Activated T-cell treated with anti-CD3 and anti-CD28 coated beads for 48 hours (primary cell): ENCODE measurements at places on chromosomes 4 and X.

DNA sequence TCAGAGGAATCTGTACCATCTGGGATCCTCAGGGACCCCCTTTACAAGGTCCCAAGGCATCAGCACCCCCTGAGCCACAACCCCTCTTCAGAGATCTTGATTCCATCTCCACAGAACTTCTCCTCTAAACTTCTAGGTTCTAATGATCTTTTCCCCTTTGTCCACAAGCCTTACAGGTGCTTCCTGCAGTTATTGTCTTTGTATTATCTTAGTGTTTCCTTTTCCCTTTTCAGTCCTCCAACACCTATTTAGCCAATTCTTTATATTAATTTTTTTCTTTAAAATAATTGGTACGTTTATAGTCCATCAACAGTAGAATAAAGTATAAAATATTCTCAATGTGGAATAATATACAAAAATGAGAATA lies 35.2 kb upstream of the FAM241A start:
- no peak for DNase-seq

GRCh38 chrX:72030431-72030830 lies 101.3 kb downstream of the RTL5 start:
- DNase-seq, result no peak

DNA sequence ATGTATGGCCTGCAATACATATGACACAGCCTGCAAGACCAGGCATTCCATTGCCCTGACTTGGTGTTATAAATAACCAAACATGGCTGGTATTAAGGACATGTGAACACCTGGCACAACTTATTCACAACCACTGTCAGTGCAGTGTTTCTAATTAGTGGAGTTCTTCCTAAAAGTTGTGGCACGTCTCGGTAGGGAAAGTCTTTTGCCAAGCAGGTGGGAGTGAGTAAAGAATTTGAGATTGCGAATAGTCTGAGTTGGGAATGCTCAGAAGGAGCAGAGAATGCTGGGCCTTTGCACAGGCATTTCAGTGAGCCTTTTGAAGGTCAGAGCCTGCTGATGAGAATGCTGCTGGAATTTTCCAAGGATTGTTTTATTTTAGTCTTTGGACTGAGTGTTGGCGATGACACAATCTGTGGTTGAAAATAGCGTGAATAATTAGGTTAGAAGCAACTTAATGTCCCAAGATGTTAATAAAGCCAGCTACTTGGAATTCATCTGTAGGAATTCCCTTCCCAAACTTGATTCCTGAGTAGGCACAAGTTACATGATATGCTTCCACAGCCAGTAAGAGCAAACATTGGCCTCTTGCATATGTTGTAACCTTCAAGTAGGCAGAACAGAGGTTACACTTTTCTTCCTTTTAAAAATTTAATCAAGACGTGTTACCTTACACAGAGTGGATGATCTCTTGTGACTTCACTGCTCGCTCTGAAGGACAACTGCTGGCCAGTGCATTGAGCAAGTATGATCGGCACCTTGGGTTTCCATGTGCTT lies 83.6 kb upstream of the PGRMC2 start:
- no peak for DNase-seq

DNA sequence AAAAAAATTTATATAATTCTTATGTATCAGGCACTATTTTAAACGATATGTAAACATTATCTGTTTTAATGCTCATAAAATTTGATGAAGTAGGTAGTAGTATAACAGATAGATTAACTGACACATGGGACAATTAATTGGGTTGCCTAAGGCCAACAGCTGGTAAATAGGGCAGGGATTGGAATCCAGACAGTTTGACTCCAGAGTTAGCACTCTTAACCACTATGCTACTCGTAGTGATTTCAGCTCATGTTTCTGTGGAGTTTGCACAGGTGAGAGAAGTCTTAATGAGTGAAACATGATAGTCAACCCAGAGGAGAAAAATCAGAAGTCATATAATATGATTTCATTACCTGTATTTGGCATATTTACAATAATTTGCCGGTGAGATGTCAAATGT lies 126.0 kb upstream of the WDFY3 start:
- no peak for DNase-seq

- no peak for DNase-seq
Observed at GRCh38 chrX:151478058-151478457, 81.1 kb downstream of the VMA21 start.

- no peak for DNase-seq
Observed at GRCh38 chr4:78345237-78345636, 206.3 kb upstream of the ANXA3 start.

GRCh38 chr4:70359115-70359661 lies 1.4 kb upstream of the SMR3A start:
- no peak for DNase-seq

- no peak for DNase-seq
Observed at GRCh38 chrX:151981129-151981528, 6.7 kb upstream of the GABRE start.

DNA sequence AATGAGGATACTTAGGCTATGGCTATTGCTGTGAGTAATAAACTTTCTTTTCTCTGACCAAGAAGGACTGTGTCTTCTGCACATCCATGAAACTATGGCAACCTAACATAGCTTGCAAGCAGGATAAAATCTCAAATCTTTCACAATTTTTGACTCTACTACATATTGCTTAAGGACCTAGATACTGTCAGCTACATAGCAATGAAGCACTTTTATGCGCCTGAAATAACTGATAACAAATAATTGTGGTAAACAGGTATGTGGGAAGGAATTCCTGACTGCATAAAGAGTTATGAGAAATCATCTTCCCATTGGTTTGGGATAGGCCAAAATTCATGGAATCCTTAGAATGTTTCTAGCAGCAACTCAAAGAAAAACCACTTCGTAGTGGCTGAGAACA lies 41.2 kb upstream of the PDGFC start:
- DNase-seq, result no peak

DNA sequence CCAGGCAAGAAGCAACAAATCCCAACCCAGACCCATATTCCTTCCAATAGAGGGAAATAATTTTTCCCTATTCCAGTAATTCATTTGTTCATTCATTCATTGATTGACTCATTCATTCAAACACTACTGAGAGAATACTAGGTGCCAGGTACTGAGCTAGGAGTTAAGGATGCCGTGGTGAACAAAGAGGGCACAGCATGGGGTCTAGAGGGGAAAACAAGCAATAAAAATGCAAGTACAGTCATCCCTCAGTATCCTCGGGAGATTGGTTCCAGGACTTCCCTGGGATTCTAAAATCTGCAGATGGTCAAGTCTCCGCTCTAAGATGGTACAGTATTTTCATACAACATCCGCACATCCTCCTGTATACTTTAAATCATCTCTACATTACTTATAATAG lies 18.7 kb downstream of the RASGEF1B start:
- no peak for DNase-seq

DNA sequence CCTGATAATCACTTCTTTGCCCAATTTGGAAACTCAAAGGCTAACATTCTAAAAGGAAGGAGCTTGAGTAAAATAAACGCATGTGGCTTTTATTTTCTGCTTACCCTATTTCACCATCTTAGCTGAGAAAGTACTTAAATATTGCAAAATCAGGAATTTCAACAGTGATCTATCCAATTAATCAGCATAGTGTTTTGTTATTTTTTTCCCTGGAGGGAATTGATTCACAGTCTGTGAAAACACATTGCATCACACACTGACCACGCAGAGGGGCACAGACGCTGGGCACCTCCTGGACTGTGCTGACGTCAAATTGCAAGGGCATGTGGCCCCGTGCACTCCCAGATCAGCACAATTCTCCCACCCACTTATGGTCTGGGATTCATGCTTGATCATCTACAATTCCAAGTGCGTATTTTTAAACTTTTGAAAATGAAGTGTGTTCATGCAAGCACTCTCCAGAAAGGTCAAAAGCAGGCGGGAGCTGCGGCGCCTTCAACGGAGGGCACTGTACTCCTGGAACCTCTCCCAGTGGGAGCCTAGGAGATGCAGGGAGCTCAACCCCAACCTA lies 320.6 kb upstream of the PPARGC1A start:
- no peak for DNase-seq

GRCh38 chr4:4477796-4478195 lies 64.1 kb downstream of the STX18 start:
- DNase-seq, result no peak

DNA sequence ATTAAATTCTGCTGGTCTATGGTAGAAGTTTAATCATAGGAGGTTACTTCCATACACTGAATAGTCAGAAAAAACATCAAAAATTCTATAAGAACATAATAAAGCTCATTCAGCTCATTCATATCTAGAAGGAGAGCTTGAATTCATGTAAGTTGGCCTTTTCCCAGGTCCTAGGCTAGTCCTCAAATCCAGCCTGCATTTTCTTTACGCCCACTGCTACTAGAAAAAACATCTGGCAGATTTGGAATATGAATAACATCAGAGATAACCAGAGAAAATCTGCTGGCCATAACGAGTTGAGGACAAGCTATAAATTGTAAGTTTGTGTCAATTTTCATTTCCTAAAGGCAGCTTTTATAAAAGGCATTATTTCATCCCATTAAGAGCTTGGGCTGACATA lies 95.5 kb downstream of the MXRA5 start:
- no peak for DNase-seq

GRCh38 chrX:39692796-39693195 lies 405.0 kb downstream of the BCOR start:
- DNase-seq, result no peak

DNA sequence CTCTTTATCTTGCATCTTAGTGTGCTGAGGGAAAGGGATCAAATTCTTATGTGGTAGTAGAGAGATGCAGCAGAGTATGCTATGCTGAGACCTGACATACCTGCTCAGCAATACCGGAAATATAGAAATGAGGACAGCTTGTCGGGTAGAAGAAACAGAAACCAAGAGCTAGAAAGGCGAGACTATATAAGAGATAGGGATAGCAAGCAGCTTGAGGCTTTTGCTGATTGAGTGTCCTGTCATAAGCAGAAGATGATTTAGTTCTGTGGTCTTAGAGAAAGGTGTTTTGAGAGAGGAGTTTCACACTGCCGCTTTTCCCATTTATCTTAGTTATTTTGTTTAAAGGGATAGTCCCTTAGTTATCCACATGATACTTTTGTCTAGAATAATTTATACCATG lies 31.7 kb downstream of the USP9X start:
- DNase-seq, result no peak

DNA sequence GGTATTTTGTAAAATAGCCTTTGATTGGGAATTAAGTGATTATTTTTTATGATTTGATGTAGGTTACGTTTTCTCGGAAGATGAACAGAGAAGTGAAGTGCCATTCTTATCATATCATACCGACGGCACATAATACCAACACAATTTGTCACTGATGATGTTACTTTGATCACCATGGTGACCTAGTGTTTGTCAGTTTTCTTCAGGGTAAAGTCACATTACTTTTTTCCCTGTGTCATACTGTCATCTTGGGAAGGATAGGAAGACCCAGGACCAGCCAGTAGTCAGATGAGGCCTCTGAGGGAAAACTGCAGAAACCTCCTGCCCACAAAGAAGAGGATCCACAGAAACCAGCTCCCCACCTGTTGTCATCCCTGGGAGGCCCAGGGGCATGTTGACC lies 1.3 kb upstream of the MAGEC1 start:
- no peak for DNase-seq

DNA sequence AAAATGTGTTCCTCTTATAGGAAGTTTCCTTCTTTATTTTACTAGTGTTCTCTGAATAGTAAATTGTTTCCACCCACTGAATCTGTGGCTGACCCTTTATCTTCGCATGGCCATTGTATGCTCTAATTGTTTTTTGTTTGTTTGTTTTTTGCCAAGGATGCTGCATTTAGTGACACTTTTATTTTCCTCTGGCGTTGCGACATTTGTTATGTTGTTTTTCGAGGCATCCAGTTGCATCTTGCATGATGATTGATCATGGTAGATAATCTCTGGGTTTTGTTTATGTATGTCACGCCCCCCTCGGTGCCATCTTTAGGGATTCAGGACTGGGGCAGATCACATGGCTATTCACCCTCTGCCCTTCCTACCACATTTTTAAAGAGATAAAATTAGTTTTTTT lies 2.2 kb downstream of the NMU start:
- DNase-seq, result no peak

DNA sequence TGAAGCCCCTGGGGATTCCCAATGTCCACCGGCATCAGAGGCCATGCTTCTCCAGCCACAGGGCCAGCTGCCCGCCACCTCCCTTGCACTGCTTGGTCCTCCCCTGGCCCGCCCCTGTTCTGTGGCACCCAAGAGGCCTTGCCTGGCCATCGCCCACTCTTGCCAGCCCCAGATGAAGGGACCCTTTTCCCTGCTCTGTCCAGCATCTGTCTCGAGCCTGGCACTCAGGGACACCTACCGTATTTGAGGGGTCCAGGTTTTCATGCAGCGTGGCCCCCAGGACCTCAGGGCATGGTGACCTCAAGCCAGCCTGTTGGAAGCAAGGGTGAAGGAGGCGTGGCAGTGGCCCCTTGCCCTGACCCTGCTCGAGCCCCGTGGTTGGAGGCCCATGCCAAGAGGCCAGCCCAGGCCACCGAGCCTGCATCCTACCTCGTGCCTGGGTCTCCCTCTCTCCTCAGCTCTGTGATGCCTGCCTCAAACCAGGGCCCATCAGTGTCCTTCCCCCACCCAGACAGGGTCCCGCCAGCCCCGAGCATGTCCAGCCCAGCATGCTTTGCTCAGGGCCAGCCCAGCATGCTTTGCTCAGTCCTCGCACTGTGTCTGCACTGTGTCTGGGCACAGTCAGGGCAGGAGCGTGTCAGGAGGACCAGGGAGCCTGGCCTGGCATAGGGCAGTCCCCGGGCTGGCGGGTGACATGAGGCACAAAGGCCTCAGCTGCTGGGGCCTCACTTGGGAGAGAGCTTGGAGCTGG lies 14.3 kb upstream of the FGFR3 start:
- DNase-seq, result no peak

DNA sequence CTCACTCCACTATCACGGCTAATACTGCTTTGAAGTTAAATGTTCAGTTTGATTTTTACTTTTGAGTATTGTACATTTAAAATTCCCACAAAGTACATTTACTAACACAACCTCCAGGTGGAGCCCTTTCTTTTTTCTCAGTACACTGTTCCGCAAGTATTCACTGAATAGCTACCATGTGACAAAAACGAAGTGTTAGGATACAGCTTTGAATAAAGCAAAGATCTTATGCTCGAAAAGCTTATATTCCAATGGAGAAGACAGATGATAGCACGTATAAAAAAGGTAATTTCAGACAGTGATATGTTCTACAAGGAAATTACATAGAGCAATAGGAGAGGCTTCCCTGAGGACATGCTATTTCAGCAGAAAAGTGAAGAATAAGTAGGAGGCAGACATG lies 60.7 kb upstream of the ABCG2 start:
- DNase-seq, result no peak

- no peak for DNase-seq
Observed at GRCh38 chrX:23879380-23880090, 28.2 kb downstream of the APOO start.

GRCh38 chr4:55397520-55398321 lies 2.0 kb downstream of the TMEM165 start:
- no peak for DNase-seq

DNA sequence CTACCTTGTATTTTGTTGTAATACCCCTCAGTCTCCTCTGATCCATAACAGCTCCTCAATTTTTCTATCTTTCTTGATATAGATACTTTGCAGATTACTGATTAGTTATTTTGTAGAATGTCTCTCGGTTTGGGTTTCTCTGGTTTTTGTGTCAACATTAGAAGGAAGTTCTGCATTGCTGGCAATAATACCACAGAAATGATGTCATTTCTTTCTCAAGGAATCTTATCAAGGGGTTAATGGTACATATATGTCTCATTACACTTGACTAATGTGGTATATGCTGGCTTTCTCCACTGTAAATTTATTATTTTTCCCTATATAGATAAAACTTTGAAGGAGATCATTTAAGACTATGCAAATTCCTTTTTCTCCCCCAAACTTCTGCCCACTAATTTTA lies 183.6 kb upstream of the DKK2 start:
- no peak for DNase-seq

- no peak for DNase-seq
Observed at GRCh38 chr4:55993994-55994663, 45.4 kb downstream of the CEP135 start.
